ENCODE measurements at places on chromosomes 7 and 10. TPM values are rescaled to one million over a fixed set of nuclear protein-coding genes. Genes with fewer than 3 reads are reported as not detected.

TFEC gene
- total RNA-seq, result 0.32 TPM

SYT15 gene
- total RNA-seq, result 0.26 TPM

ENTPD1 gene
- total RNA-seq, result 0.32 TPM

AGBL3 gene
- total RNA-seq, result 1.8 TPM

SDK1 gene
- total RNA-seq, result under 0.01 TPM

HOXA9 gene
- 29.9 TPM for total RNA-seq

FAM25G gene
- not detected for total RNA-seq

PIK3AP1 gene
- 0.26 TPM for total RNA-seq

MMRN2 gene
- 5.2 TPM for total RNA-seq

CCDC6 gene
- total RNA-seq, result 71.2 TPM

All from articular chondrocyte of knee joint (primary cell).